ENCODE measurements at places on chromosomes 6 and 20.

DNA sequence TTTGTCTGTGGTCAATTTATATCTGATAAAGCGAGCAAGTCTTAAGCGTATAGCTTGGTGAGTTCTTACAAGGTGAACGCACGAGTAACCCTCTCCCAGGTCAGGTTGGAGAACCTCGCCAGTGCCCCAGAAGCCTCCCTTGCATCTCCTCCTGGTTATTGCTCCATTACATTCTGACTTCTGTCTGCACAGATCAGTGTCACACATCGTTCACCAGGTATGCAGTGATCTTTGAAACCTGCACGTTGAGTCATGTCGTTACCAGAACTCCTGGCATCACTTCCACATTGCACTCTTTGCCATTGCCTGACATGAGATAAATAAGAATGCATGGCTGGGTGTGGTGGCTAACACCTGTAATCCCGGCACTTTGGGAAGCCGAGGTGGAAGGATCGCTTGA lies 44.2 kb downstream of the AKAP12 start:
- DNase-seq = no peak

DNA sequence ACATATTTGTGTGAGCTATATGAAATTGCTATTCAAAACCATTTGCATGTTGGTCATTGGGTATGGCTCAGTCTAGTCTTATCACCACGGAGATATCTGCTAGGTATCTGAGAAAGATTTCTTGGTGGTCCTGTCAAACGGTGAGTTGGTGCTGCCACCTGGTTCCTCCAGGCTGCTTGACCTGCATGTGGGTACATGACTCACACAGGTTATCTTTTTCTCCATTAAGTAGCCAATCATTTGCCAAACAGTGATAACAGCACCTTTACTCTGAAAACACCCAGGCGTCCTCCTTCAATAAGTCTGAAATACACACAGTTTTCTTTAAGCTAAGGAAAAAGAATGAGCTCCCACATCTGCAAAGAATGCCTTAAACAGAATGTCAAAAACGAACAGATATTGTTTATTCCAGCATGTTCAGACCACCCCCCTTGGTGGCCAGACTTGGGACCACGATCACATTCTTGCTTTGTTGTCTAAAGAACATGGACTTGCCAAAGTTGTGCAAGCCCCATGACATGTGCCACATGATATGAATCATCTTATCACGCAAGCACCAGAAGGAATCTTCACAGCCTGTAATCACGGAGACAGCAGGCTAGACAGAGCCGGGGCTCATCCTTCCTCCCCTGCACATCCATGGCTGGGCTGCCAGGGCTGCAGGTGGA lies 200.7 kb upstream of the THBS2 start:
- DNase-seq = no peak

- DNase-seq = no peak
Measured at GRCh38 chr6:163338671-163339405, 75.7 kb upstream of the QKI start.

GRCh38 chr6:76707630-76708029 lies 635.2 kb upstream of the IMPG1 start:
- no peak for DNase-seq

DNA sequence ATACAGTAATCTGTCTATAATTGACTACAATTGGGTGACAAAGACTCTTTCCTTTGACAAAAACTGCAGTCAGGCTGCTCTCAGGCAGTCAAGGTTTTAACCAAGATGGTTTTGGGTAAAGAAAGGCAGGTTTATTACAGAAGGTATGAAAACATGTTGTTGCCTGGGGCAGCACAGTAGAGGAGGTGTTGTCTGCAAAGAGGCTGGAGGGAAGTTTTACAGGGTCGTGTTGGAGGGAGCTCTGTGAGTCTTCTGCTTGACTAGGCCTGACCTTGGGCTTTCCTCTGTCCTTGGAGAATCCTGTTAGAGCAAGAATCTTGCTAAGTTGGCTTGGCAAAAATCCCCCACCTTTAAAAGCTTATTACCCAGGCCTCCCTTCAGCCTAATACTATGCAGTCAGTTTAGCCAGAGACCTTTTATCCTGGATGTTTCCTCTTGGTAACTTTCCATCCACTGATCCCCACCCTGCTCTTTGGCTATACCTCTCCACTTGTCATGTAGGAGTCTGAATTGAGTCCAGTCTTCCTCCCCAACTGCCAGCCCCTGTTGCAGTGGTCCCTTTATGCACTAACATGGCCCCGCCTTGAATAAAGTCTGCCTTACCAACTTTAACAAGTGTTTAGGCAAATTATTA lies 143.0 kb upstream of the SLC22A16 start:
- no peak for DNase-seq

DNA sequence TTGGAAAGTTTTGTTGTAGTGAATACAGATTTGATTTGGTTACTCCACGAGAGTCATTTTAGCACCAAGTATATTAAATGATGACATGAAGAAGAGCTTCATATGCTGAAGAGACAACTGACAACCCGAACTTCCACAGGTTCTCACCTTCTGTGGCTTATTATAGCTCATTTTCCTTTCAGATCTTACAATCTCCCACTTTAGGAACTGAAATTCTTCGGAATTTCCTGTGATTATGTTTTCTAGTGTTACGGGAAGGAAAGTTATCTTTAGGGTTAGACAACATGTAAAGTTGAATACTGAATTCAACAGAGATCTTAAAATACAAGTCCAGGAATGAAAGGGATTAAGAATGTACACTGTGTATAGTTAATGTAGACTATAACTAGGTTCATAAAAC lies 49.6 kb upstream of the TXNDC5 start:
- DNase-seq = no peak

- peak; percentile 79 for DNase-seq
Measured at GRCh38 chr6:26017632-26017966, 55.0 kb downstream of the TRIM38 start.

- no peak for DNase-seq
Measured at GRCh38 chr6:81748994-81749393, 3.5 kb downstream of the TENT5A start.

GRCh38 chr6:55992546-55992945 lies 117.2 kb upstream of the BMP5 start:
- DNase-seq = no peak

- DNase-seq = no peak
Measured at GRCh38 chr6:163260911-163261310, 153.6 kb upstream of the QKI start.

DNA sequence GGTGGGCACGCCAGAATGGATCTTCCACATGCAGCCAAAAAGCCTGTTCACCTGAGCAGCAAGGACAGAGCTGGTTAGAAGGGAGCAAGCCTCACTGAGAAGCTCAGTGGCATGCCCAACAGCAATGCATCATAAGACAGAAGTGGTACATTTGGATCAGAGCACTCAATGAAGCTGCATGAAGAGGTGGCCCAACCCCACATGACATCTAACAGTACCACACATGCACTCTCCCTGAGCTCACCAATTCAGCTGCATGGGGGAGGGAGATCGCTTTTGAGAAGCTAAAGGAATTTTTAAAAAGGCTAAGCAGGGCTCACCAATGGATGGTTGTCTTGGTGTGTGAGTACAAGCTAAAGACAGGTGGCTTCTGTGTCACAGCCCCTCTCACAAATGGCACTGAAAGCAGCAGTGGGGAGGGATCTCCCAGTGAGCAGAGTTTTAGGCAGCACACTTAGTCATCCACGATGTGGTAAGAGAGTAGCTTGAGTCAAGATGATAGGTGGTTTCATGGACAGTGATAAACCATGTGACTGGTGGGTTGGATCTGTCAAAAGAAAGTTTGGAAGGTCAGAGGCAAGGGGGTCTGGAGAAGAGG lies 166.6 kb upstream of the TAB2 start:
- DNase-seq = peak; percentile 27

DNA sequence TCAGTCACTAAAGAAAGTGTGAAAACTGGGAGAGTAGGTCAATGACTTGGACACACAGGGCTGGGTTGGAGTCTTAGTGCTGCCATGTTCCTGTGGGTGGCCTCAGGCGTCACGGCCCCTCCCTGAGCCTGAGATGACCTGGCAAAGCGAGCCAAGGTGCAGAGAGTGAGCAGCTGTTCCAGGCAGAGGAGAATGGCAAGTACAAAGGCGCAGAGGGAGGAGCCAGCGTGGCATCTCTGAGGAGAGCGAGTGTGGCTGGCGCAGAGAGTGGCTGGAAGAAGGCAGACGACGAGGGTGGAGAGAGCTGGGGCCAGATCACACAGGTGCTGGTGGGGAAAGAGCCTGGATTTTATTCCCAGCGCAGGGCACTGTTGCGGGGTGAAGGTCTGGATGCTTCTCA lies 20.6 kb upstream of the CHMP4B start:
- DNase-seq = no peak

DNA sequence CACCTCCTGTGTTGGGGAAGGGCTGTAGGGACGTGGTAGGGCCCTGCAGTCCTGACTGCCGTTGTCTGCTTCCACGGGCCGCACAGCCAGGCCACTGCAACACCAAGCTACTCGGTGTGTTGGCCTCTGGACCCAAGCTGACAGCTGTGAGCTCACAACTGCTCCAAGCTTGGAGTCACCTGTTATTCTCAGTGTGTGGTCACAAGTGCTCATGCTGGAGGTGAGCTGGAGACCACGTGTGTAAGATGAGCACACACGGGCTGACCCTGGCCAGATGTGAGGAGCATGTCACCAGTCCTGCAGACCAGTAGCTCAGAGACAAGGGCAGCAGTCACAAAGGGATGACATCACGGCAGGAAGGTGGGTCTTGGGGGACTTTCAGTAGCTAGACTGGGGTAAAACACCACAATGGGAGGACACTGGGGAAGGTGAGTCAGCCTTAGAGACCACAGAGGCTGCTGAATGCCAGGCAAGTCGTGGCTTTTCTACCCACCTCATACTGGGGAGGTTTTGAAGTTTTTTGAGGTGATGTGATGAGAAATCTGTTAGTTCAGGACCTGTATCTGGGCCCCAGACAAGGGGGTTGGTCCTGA lies 87.3 kb downstream of the FAM120B start:
- DNase-seq = no peak

GRCh38 chr6:137013738-137014602 lies 30.8 kb downstream of the IL20RA start:
- DNase-seq = no peak

GRCh38 chr6:169363590-169363989 lies 109.9 kb upstream of the THBS2 start:
- DNase-seq = no peak

DNA sequence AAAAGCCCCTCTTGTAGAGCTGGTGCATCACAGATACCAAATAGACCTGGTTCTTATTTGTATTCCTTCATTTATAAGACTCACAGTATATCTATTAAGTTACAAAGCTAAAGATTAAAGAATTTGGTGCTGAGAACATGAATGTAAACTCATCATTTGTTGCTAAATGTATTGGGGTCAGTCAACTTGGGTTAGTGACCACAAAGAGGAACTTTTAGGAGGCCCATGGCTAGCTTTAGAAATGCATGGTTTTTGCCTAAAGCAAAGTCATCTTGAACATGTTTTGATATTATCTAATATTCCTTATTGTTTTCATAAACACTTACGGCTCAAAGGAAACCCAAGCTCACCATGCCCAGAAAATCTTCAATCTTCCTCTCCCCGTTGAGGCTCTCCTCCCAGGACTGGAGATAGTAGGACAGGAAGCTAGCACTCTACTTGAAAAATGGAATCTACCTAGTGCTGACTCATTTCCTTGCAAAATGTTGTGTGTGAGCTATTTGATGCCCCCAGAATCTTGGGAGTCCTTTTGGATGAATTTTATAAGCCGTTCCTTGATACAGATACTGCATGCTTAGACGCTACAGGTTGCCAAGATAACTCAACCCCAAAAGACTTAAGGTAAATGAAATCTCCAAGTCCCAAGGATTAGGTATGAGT lies 121.4 kb downstream of the BMP2 start:
- DNase-seq = no peak

DNA sequence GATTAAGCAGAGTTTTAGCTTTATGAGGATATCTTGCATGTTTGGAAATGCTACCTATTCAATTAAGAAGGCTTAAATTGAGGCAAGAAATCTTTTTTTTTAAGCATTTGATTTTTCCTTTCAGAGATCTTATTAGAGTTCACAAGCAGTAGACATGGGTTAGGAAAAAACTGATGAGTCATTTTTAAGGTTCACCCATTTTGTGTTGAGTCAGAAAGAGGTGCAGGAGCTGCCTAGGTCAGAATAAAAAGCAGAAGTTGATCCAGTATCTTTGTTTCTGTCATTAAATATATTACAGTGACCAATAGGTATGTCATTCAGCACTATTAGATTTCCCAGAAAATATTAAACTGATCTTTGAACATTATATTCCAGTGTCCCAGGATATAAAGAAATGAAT lies 306.8 kb downstream of the LMBRD1 start:
- no peak for DNase-seq

- DNase-seq = no peak
Measured at GRCh38 chr6:53892707-53893106, 97.9 kb downstream of the LRRC1 start.
